ENCODE measurements at places on chromosomes 4 and X.

DNA sequence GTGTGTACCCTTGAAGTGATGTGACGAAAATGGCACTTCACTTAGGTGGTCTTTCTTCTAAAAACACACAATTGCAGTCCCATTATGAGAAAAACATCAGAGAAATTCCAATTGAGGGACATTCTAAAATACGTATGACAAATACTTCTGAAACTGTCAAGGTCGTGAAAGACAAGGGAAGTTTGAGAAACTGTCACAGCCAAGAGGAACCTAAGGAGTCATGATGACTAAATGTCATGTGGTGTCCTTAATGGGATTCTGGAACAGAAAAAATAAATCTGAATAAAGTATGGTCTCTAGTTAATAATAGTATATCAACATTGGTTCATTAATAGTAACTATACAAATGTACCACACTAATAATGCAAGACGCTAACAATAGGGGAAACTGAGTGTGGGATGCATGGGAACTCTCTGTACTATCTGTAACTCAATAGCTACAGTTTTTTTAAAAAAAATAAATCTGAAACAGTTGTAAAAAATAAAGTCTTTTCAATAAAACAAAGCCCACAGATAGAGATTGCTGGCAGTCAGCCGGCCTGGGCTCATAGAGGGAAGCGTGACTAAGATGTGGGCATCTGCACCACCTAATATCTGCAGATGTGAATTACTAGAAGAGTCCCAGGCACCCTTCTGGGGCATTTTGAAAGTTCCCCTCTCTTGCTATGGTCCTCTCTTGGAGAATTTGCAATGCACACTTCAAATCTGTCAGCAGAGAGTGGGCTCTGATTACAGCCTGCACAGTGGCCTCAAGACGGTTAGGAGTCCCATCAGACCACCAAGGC is 47.6 kb downstream of the MID1IP1 start:
- no peak for DNase-seq

- DNase-seq: no peak
Measured at GRCh38 chr4:150216726-150217125, 138.5 kb downstream of the DCLK2 start.

- no peak for DNase-seq
Measured at GRCh38 chr4:90127223-90127705, at the start of gene CCSER1. Gene CCSER1 (plus strand): TSS chr4:90127394.

DNA sequence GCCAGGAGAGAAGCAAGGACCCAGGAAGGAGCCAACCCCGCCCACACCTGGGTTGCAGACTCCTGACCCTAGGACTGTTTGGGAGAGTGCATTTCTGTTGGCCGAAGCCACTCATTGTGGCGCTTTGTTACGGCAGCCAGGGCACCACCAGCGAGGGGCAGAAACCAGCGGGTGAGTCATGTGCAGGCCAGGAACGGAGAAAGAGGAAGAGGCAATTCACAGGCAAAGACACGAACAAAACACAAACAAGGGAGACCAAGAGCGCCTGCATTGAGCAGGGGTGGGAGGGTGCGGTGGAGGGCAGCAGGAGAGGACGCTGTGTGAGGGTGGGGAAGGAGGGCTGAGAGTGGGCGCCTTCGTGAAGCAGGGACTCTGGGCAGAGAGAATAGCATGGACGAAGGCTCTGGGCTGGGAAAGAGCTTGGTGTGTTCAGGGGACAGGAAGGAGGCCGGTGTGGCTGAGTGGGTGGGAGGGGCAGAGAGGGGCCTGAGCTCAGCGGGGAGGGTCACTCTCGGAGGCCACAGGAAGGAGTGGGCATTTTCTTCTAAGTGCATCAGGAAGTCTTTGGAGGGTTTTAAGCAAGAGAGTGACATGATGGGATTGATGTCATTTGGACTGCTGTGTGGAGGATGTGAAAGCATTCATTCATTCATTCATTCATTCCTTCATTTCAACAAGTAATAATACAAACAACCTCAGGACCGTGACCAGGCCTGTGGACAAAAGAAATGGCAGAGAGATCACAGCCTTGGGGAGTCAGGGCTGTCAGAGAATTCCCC is 12.2 kb upstream of the WFS1 start:
- DNase-seq: no peak

DNA sequence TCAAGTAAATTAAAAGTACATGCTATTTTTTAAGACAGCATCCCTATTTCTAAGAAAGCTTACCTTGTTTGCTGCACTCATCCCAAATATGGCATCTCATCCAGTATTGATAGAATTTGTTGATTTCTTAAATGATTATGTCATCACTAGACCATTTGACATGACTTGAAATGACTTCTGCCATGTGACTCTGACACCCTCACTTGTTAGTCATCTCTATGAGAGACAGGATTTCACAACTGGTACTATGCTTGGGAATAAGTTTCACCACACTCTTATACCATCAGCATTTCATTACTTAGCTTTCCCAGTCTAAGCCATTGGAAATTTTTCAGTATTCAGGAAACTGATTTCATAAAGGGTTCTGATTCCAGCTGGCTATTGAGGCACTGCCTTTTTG is 55.3 kb downstream of the TMPRSS11F start:
- DNase-seq: no peak

- DNase-seq: no peak
Measured at GRCh38 chr4:154487145-154487544, 4.5 kb downstream of the DCHS2 start.

DNA sequence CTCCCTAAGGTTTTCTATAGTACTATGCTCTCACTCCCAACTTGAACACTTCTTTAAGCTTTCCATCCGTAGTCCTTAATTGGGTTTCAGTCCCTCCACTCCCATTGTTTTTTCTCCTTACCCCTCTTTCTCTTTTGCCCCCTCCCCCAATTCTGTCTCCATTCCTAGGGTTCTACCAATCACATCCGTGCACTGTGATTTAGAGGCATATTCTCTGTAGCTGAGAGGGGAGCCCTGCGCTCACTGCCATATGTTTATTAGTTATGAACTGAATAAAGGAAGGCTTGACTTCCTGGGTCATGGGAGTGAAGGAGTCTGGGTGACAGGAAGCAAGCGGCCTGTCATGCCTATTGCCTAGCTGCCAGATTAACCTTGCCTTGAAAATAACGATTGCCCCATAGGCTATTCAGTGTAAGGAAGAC is 471 bp downstream of the MCTS1 start:
- no peak for DNase-seq

DNA sequence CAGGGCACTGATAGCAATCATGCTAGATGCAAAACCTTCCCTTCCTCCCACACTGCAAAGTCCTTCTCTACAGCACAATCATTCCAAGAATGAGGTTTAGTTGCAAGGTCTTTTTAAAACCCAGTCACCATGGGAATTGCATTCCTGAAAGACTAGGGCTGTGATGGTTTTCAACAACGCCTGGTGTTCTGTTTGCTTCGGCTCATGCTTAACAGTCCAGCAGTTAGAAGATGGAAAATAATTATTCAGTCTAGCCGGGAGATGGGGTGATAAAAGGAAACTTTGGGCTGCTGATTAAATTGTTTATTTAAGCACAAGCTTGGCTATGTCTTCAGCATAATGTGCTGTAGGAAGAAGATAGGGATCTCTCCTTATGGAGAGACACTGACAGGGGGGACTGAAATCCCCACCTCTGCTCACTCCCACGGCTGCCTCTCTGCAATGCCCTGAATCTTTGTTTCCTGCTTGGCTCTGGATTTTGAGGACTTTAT is 211.4 kb downstream of the MID1IP1 start:
- no peak for DNase-seq

GRCh38 chr4:38050560-38051350 is 90.6 kb downstream of the PTTG2 start:
- no peak for DNase-seq

GRCh38 chr4:1018147-1019020 is 7.0 kb downstream of the FGFRL1 start:
- DNase-seq: no peak

DNA sequence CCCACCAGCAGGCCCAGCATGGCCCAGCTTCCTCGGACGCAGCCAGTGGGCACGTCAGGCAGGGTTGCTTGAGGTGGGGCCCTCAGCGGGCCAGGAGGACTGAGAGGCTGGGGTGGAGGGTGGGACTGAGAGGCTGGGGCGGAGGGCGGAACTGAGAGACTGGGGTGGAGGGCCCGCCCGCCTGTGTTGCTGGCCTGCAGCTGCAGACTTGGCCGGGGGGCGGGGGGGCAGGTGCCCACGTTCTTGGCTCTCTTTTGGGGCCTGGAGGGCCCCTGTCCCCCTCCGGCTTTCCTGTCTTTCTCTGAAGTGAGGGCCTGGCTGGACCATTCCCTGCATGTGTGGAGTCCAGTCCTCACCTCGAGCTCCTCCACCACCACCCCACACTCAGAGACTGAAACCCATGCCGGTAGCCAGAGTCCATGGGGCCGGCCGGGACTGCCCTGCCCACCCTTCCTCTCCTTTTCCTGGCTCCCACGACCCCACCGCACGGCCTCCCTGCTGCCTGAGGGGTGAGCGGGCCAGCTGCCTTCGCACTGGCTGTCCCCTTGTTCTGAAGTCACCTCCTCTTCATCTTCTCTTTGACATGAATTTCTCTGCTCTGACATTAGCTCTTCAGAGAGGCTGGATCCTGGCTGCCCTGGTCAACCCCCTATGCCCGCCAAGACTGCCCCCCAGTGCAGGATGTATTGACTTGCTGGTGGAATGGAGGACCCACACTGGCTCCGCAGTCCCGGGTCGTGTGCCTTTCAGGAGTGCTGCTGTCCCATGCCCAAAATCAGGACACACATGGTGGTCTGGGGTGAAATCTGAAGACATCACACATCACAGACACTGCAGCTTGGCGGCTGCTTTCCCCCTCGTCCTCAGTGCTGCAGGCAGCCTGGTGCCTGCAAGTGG is 10.1 kb upstream of the NKX1-1 start:
- no peak for DNase-seq
